Activated T-helper 2 cell treated with anti-CD3 and anti-CD28 coated beads, Interferon-gamma antibody, Interleukin-2, Interleukin-4, amounts not matched to agents 10 μg/mL and 5 μg/mL and 100 μg/mL, durations not matched to agents 14 hours and 24 hours and 36 hours (primary cell): ENCODE measurements at places on chromosomes 7 and 10. TPM values are rescaled to one million over a fixed set of nuclear protein-coding genes. Genes with fewer than 3 reads are reported as not detected.

Gene HOXA10
- not detected in 2 replicates for total RNA-seq

Gene GRM3
- not detected in 2 replicates for total RNA-seq

Gene FAM25G
- total RNA-seq, result not detected in 2 replicates

Gene FXYD4
- not detected in 2 replicates for total RNA-seq

Gene AKR1C2
- total RNA-seq, result not detected in 2 replicates

GRCh38 chr10:96692427-96692826 is 27.9 kb downstream of the PIK3AP1 start:
- no peak for DNase-seq

DNA sequence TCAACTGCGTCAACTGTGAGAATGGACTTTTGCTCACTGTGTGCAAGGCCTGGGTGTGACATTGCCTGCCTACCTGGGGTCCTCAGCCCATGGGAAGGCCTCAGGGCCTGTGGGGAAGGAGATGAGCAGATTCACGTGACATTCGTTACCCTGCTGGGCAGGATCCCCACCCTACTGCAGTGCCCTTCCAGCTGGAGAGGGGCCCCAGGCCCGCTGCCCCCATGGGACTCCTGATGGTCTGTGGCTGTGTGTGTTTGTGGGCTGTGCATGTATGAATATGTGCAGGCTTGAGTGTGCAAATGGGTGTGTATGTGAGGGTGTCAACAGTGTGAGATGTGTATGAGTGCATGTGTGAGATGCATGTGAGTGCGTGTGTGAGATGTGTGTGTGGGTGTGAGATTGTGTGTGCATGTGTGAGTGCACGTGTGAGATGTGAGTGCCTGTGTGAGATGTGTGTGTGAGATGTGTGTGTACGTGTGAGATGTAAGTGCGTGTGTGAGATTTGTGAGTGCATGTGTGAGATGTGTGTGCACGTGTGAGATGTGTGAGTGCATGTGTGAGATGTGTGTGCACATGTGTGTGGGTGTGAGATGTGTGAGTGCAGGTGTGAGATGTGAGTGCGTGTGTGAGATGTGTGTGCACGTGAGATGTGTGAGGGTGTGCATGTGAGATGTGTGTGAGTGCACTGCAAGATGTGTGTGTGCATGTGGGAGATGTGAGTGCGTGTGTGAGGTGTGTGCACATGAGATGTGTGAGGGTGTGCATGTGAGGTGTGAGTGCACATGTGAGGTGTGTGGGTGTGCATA is 29.7 kb downstream of the PPIF start:
- no peak for DNase-seq

- DNase-seq, result no peak
Observed at GRCh38 chr7:22438994-22439393, 61.0 kb downstream of the STEAP1B start.

GRCh38 chr10:72009425-72010081 is 45.4 kb downstream of the CHST3 start:
- DNase-seq, result no peak

- no peak for DNase-seq
Observed at GRCh38 chr7:88357781-88358525, 51.3 kb upstream of the STEAP4 start.

GRCh38 chr7:94855589-94855988 is 51.8 kb upstream of the PPP1R9A start:
- DNase-seq, result no peak

GRCh38 chr7:123666492-123666891 is 10.8 kb downstream of the LMOD2 start:
- DNase-seq, result no peak

DNA sequence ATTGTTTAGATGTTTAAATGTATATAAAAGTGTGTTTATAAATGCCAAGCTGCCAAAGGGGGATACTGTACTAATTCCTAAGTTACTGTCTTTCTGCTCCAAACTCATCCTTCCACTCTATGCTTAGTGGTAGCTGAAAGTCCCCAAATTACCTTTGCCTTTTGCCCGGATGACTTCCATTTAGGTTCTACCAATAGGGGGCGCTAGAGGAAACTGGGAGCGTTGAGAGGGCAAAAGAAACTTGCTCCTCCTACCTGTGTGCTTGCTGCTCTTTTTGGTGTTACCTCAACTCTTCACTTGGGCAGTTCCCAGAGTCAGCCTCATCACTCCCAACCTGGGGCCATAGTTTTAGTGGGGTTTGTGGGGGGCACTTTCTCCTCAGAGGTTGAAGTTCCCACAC is 5.9 kb upstream of the OR2A25 start:
- DNase-seq, result no peak

GRCh38 chr10:6108631-6109443 is 20.0 kb downstream of the RBM17 start:
- DNase-seq, result no peak
